ENCODE measurements at places on chromosomes 6 and 20.

DNA sequence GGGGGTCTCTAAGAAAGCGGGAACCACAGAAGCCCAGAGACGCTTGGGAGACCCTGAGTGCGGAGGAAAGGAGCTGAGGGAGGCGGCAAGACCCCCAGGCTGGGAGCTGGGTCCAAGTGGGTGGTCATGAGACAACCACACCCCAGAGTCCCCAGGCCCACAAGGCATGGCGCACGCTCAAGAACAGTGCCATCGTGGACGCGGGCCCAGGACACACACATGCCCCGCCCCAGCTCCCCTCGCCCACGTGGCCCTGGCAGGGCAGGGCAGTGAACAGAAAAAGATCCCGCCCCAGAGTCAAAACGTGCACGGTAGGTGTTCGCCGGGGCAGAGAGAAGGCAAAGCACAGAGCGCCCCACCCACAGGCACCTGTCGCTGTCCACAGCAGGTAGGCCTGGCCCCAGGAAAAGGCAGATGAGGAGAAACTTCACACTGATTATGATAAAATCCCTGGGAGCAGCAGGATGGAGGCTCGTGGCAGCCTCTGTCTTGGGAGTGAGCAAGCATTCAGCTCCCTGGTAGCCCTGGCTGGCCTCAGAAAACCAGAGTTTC lies 50.0 kb downstream of the BPIFB1 start:
- no peak for DNase-seq

- no peak for DNase-seq
Measured at GRCh38 chr20:50558483-50558925, 48.3 kb downstream of the PTPN1 start.

DNA sequence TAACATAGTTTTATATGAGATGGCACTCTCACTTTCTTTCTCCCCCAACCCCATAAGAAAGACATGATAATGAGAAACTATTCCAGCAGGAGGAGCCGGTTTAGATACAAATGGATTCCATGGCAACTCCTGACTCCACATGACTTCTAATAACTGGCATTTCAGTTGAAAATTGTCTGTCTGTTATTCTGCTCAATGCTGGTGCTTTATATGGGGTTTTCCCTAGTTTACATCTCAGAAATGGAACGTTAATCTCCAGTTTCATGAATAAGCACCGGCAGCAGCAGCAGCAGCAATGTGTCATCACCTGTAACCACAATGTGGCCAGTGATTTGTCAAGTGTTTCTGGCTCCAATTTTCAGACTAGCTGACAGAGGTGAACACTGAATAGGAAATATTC lies 8.0 kb upstream of the SIM1 start:
- no peak for DNase-seq

- DNase-seq: no peak
Measured at GRCh38 chr6:34147906-34148630, 2.2 kb upstream of the GRM4 start.

GRCh38 chr6:113830140-113830539 lies 27.0 kb upstream of the MARCKS start:
- no peak for DNase-seq

Measured in stimulated activated CD4-positive, alpha-beta T cell treated with anti-CD3 and anti-CD28 coated beads, Interleukin-4, amount 100 ng/mL, for 1 hour (primary cell).